ENCODE measurements at places on chromosomes 7 and 10.

- peak; percentile 29 for DNase-seq
These were observed 15.3 kb downstream of the KCNH2 start for GRCh38 chr7:150962553-150963399.

DNA sequence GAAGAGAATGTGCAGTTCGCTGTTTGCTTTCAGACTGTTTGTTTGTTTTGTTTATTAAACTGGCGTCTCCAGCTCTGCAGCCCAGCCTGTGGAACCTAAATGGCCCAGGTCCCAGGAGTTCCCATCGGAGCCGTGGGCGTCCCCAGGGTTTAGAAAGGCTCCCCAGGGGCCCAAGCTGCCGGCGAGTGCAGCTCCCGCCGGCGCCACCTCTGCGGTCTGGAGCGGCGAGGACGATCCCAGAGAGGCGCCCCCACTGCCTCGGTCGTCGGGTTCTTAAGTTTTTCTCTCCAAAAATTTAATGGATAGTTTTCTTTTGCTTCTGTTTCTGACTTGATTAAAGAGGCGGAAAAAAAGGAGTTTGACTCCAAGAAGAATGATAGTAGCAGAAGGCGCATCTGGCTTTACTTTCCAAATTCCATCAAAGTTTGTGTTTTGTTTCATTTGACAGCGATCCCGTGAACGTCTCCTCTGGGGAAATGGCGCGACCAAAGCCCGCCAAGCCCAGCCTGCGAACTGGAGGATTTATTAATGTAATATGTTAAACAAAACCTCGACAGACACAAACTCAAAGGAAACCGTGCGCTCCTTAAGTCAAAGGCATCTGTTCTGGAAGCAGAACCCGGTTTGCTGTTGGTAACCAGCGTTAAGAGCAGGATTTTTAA is 718 bp upstream of the FZD1 start:
- DNase-seq = no peak

GRCh38 chr10:107544706-107545520 is 380.4 kb upstream of the SORCS1 start:
- no peak for DNase-seq

- no peak for DNase-seq
These were observed 46.3 kb downstream of the INSYN2A start for GRCh38 chr10:127150136-127150535.

DNA sequence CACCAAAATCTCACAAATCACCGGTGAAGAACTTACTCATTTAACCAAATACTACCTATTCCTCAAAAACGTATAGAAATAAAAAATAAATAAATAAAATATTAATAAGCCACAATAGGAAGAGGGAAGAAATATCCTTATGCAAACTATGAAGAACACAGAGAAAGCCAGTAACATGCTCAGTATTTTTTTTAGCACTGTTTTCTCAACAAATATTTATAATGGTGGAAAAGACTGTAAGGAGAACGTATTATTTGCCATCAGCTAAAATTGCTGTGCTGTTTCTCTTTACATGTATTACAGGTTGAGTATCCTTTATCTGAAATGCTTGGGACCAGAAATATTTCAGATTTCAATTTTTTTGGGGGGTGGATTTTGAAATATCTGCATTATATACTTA is 21.0 kb downstream of the KIAA1217 start:
- no peak for DNase-seq

DNA sequence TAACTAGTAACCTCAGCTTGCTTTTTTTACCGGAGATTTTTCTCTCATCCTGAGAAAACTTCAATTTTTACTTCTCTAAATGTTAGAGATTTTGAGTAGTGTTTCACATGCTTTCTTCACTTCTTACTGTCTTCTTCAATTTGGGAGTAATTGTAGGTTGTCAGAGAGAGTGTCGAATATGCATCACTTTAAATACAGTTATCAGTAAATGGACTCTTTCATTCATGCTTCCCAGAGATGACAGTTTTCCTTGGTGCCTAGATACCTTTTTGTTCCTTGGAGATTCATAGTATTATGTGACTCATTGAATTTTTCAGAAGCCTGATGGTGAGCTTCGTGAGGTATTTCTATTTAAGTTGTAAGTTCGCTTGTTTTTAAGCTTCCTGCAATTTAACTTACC is 169.7 kb downstream of the ADK start:
- no peak for DNase-seq

DNA sequence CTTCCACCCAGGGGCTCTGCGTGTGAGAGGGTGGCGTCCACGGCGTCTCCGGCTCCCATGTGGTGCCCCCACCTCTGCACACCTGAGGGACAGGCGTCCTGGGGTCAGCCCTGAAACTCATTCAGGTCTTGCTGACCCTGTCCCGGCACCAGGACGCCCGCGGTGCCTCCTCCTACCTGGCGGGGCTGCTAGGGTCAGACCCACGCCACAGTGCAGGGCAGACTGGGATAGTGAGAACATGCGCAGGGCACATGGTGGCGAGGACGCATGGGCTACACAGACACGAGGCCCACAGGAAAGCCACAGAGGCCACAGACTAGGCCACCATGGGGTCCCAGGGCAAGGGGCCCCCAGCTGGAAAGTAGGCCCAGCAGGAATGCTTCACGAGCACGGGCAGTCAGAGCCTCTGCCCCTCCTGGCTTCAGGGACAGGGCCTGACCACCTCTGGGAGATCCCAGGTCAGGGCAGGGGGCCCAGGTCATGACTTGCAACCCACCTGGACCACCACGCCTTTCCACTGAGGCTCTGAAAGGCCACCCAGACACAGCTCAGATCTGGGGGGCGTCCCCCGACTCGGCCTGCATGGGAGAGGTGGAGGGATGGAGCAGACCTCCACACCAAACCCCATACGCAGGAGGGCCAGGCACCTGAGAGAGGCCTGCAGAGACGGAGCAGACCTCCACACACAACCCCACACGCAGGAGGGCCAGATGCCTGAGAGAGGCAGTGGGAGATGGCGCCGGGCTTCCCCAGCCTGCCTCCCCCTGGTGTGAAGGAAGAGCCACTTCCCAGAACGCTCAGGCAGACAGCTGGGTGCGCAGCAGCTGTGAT is 188.6 kb downstream of the ELFN1 start:
- no peak for DNase-seq

DNA sequence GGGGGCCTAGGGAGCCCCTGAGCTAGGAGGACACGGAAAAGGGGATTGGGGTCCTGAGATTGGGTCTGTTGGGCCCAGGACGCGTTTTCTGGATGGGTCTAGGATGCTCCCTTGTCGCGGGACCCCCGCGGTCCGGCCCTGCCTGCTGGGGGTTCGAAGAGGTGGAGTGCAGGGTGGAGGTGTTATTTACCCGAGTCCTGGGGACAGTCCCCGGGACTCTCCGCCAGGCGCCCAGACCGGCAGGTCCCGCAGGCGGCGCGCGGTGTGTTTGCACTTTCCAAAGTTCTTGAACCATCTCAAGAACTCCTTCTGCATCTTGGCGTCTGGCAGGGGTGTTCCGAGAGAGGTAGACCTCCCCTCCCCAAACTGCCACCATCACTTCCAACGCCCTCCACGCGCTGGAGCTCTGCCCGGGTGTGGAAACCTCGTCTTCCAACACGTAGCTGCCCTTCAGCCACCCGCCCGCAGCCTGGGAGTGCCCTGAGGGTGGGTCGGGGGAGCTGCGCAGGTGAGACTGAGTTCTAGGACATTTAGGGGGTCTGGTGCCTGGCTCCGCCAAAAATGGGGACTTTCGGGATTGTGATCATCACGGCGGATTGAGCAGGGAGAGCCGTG is 569 bp downstream of the CAV1 start:
- no peak for DNase-seq

GRCh38 chr7:92751902-92752901 is 84.2 kb downstream of the CDK6 start:
- DNase-seq = no peak

DNA sequence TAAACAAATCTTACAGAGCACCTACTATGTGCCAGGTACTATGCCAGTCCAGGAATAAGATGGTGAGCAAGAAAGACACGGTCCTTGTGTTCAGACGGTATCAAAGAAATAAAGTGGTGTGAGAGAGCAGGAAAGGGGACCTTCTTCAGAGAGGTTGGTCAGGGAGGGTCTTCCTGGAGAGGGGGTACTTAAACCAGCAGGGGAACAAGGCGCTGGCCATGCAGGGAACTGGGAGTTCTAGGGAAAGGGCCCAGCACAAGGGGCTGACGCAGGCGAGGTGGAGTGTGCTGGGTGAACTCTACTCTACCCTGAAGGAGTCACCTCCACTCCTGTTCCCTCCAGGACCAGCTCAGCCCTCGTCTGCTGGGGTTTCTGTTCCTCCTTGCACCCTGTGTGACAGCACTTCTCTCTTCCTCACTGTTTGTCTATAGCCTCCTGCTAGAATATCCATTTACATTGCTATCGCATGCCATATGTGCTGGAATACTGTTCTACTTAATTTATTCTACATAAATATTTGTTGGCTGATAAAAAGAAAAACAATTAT is 73.5 kb downstream of the AOAH start:
- no peak for DNase-seq

GRCh38 chr10:121332829-121333765 is 265.1 kb downstream of the FGFR2 start:
- no peak for DNase-seq

DNA sequence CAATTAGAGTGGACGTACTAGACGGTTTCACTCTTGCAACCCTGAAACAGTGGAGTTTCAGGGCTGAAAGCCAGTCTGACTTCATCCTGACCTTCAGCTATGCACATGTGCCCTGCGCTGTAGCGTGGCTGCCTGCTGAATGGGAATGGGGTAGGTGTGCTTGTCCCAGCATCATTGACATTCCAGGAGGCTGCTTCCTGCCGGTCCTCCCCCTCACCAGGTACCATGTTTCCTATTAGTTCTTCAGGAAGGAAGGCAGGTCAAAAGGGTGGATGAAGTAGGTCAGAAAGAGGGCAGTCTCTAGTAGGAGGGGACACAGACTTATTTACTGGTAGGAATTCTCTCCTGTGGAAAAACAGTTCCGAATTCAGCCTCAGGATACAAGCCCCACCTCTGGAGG is 551.8 kb upstream of the GALNT17 start:
- DNase-seq = no peak

GRCh38 chr7:155062411-155062810 is 7.7 kb upstream of the HTR5A start:
- DNase-seq = no peak

GRCh38 chr10:97518301-97519043 is 19.7 kb downstream of the UBTD1 start:
- no peak for DNase-seq

GRCh38 chr10:89343089-89343767 is 15.4 kb downstream of the IFIT3 start:
- no peak for DNase-seq
